ENCODE measurements at places on chromosomes 16 and 17.

GRCh38 chr17:41717408-41718286, 5.5 kb downstream of the GAST start:
- DNase-seq: no peak

DNA sequence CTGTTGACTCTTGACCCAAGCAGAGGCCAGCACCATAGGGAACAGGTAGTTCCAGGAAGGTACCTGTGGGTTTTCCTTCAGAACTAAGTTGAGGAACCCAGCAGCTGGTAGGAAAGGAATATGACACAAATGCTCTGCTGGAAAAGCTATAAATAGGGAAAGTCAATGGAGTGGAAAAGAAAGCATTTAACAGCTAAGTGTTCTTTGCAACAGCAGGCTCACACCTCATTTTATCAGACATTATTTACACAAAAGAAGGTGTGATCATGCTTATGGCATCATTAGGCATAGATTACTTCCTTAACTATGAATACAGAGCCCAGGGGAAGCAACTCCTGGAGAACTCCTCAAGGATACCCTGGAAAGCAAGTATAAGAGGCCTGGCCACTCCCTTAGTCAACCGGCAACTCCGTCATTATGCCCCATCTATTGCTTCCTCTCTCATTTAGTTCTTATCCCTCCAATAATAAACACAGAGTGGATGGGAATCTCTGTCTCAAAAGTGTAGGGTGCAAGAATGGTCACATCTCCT, 128.1 kb downstream of the HS3ST2 start:
- DNase-seq: no peak

DNA sequence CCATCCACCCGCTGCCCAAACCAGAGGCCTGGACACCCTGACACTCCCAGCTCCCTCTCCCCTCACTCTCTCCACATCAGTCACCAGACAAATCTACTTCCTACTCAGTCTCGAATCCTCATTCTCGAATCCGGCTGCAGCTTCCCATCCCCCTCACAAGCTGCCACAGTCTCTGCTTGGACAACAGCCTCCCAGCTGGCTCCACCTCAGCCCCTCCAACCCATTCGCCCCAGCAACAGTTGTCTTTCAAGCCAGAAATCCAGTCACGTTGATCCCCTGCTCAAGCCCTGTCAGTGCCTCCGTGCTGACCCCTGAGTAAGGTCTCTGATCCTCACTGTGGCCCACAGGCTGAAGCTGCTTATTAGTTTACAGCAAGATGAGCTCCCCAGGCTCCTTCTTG, 44.2 kb upstream of the MTSS2 start:
- DNase-seq: no peak

DNA sequence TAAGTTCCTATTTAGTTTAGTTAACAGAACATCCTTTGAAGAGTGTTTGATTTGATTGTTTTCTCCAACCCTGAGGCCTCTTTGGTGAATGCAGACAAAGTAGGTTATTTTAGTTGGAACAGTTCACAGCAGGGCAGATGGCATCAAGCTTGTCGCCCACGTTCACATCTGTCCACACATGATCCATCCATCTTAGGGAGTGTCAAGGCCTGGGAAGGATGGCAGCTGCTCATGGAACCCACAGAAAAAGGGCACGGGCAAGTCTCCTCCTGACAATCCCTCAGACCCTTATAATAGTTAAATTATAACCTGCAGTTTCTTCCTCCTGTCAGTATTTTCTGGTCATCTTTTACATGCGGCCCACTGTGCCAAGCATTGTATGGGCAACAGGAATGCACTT, 60.2 kb downstream of the KNOP1 start:
- DNase-seq: no peak

DNA sequence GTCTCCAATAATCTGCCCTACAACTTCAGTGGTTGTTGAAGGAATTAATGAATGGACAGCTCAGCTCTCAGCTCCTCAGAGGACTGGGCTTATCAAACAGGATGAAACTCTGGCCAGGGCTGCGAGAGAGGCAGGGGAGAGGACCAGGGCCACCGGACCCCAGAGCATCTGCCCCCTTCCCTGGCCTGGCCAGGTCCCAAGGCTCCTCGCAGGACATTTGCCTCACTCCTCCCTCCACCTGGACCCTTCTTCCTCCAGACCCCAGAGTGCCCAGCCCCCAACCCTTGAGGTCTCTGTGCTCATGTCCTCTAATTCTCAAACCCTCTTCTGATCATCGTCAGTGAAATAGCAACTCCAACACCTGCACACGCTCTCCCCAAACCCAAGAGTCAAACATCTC, 3.7 kb downstream of the CD300C start:
- DNase-seq: no peak

GRCh38 chr17:17434477-17434876, 42.3 kb upstream of the MED9 start:
- no peak for DNase-seq

DNA sequence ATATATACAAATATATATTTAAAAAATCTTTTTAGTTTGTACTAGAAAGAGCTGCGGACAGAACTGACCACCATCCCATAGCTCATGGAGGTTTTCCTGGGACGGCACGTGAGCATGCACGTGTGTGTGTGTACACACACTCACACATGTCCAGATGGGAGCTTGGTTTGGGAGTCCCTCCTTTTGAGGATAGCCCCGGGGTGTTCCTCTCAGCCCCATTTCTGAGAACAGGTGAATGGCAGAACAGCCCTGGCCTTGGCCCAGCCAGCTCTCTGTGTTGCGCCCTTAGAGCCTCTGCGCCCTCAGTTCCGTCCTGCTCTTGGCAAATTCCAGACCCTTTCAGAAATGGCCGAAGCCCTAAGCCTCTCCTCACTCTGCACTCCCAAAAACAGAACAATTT, 70.1 kb downstream of the AMFR start:
- DNase-seq: no peak

DNA sequence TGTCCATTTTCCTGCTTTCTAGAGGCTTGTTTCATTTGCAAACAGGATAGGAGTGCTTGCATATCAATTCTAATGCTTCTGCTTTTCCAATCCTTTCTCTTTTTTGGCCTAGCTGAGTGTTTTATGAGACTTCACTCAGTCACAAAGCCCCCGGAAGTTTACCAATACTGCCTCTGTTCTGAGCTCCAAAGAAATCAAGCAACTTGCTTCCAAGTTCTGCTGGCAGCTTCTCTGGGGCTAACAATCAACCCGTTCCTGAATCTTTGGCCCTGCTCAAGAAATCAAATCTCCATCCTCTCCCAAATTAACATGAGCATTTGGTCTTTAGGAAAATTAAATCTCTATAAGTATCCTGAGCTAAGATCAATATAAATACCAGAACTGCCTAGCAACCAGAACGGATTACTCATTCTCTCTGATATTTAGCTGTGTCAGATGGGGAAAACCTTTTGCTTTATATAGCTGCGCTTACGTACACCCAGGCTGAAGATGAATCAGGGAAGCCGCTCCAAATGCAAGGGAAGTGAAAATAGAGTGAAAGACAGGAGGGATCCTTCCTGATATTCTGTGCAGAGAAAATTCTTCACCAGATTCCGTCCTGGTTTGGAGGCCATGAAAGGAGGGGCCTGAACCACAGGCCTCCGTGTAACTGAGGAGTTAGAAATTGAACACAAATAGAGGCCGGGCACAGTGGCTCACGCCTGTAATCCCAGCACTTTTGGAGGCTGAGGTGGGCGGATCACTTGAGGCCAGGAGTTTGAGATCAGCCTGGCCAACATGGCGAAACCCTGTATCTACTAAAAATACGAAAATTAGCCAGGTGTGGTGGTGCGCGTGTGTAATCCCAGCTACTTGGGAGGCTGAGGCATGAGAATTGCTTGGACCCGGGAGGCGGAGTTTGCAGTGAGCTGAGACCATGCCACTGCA, 23.3 kb upstream of the GRB2 start:
- no peak for DNase-seq

DNA sequence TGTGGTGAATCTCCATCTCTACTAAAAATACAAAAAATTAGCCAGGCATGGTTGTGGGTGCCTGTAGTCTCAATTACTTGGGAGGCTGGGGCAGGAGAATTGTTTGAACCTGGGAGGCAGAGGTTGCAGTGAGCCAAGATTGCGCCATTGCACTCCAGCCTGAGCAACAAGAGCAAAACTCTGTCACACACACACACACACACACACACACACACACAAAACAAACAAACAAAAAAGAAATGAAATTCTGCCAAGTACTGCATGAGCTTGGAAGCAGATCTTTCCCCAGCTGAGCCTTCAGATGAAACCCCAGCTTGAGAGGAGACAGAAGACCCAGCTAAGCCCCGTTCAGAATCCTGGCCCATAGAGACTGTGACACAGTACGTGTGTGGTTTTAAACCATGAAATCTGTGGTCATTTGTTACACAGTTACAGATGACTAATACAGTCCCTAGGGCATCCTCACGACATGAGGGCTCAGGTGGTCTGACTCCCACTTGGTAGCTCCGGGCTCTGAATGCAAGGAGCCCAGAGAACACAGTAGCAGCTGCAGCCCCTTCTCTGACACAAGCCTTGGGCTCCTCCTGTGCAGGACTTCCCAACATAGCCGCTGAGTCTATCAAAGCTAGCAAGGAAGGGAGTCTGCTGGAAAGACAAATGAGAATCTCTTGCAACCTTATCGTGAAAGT, 132.8 kb downstream of the SEC14L1 start:
- DNase-seq: no peak

GRCh38 chr16:81189100-81189664, 49.3 kb upstream of the BCO1 start:
- no peak for DNase-seq

DNA sequence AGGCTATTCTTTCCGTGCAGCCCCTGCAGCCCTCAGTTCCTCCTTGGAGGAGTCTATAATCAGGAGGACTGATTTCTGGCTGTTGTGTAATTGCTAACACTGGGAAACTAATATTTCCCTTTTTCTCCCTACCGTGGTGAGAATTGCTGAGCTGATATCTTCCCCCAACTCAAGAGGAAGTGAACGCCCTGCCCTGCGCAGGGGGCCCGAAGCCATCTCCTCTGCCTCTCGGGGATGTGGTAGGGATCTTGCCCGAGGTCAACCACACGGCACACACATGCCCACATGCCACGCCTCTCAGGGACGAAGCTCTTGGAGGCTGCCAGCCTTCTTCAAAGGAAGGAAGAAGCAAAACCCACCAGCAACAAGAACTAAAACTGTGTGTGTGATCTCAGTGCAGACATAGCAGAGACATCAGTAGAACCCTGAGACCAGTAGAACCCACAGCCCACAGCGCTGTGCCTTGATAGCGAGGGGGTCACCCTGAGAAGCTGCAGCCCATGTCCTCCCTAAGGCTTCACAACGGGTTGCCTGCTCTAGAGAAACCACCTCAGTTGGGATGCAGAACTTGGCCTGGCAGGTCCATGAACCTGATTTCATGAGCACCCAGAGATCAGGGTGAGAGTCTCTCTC, 8.9 kb upstream of the ULK2 start:
- DNase-seq: no peak

- DNase-seq: no peak
Measured at GRCh38 chr16:79101491-79101890, 499.0 kb downstream of the MAF start.

GRCh38 chr17:57506774-57507127, 238.3 kb downstream of the CCDC182 start:
- no peak for DNase-seq

- DNase-seq: no peak
Measured at GRCh38 chr17:81558941-81559806, 7.0 kb upstream of the FAAP100 start.

DNA sequence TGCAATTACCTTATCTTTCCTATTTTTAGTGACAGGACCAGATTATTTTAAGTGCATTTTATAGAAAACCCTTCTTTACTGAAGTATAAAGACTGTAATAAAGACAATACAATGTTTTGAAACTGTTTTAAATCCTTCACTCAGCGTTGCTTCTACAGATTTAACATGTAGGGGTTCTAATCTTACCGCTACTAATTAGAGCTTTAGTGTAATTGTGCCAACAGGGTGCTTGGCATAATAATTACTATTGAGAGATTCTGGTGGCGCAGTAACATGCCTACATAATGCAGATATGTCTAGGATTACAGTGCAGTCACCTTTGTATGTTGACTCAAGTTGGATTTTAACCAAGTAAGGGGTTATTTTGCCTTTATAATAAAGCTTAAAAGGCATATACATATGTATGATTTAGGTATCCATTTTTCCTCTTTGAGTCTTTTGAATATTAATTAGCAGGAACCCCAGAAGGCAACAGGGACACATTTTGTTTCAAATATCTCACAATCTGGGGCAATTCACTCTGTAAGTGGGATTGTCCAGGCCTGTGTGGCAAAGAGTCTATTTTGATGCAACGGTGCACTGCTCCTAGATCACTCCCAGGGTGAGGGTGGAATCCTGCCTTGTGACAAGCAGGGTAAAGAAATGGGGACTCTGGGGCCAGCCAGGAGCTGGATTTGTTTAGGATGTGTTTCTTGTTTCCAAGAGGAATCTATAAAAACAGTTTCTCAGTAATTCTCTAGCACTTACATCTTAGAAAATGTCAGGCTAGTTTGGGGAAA, 604.7 kb upstream of the SALL1 start:
- no peak for DNase-seq

DNA sequence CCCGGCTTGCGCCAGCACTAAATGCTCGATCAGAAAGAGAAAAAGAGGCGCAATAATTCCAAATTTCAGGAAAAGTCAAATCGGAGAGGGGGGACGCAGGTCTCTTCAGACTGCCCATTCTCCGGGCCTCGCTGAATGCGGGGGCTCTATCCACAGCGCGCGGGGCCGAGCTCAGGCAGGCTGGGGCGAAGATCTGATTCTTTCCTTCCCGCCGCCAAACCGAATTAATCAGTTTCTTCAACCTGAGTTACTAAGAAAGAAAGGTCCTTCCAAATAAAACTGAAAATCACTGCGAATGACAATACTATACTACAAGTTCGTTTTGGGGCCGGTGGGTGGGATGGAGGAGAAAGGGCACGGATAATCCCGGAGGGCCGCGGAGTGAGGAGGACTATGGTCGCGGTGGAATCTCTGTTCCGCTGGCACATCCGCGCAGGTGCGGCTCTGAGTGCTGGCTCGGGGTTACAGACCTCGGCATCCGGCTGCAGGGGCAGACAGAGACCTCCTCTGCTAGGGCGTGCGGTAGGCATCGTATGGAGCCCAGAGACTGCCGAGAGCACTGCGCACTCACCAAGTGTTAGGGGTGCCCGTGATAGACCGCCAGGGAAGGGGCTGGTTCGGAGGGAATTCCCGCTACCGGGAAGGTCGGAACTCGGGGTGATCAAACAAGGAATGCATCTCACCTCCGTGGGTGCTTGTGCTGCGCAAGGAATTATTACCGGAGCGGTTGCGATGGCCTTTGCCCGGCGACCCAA, 4.0 kb upstream of the DLX4 start:
- no peak for DNase-seq

DNA sequence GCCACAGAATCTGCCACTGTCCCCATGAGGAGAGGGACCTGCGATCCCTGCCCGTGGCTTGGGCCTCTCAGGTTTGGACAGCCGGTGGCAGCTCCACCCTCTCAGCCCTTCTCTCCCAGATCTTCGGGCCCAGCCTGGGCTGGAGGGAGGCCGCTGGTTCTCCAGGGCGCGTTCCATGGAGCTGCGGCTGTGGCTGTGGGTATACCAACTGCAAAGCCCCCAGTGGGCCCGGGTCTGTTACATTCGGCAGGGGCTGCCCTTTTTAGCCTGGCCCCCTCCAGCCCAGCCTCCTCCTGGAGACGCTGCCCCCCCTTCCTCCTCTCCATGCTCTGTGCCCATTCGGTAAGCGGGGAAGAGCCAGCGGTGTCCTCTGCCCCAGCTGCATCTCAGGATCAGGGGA, 64.7 kb upstream of the ZNF469 start:
- no peak for DNase-seq
